ENCODE measurements at places on chromosomes 3 and 15.

- DNase-seq = no peak
Observed at GRCh38 chr3:188884299-188885043, 287.3 kb upstream of the TPRG1 start.

GRCh38 chr3:129016720-129017483 lies 15.8 kb downstream of the EFCC1 start:
- DNase-seq = no peak

- DNase-seq = no peak
Observed at GRCh38 chr3:123883111-123883510, 1.0 kb downstream of the MYLK start.

DNA sequence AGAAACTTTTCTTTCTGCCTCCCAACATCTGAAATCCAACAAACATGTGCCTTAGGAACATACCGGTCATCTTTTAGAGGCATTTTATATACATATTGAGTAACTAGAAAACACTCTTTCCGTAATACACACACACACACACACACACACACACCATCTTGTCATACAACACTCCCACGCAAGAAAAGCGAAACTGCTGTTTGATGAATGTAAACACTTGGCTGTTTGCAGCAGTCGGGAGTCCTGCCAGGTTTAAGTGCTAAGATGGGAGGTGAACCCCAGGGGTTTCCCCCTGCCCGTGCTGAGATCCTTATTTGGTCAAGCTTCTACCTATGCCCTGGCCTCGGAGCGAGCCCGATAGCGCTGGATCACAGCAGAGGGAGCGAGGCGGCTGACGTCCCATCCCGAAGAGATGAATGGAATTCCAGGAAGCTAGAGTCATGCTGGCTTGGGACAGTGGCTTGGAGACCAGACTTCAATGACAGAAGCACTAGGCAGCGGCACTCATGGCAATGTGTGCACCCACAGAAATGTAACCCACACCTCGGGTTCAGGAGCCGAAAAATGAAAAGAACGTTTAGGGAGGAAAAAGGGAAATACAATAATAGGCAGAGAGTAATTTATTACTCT lies 1.3 kb upstream of the THBS1 start:
- peak; percentile 70 for DNase-seq

- DNase-seq = peak; percentile 77
Observed at GRCh38 chr15:64809649-64810496, 15.6 kb downstream of the PIF1 start.

DNA sequence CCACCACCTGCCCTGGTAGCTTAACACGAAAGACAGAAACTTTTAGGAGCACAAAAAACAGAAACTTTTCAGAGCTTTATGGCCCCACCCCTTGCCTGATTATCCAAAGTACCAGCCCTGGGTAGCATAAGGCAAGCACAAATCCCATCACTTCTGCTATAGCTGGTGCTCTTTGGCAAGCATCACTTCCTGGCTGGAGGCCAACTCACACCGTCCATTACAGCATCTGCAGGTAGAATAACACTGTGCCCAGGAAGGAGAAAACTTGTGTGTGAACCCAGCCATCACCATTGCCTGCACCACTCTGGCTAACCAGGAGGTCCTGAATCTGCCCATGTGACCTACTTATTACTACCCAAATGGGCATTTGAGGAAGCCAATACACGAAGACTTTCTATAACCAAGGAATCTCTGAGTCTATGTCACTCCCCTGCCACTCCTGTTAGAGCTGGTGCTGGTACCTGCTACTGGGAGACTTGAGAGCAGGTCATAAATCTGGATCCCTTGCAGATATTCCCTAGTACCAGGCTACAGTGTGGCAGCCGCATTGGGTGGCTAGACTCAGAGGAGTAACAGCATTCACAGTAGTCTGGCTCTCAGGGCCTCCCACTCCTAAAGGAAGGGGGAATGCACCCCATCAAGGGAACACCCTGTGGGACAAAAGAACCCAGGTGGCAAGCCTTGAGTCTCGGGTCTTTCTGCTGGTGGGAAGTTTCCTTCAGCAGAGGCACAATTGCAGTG lies 73.3 kb upstream of the AKAP13 start:
- no peak for DNase-seq

DNA sequence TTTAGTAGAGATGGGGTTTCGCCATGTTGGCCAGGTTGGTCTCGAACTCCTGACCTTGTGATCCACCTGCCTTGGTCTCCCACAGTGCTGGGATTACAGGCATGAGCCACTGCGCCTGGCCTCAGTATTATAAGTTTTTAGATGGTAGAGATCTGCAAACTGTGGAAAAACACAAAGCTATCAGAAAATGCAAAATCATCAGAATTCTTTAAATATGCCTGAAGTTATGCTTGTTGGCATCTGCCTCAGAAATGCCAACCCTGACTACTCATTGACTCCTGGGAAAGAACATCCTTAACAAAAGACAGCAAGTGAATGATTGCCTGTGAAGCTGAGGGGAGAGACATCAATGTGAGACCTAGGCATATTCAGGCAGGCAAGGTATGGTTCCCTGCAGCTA lies 94.3 kb upstream of the MB21D2 start:
- DNase-seq = no peak

GRCh38 chr3:29447946-29448627 lies 167.2 kb downstream of the RBMS3 start:
- no peak for DNase-seq

DNA sequence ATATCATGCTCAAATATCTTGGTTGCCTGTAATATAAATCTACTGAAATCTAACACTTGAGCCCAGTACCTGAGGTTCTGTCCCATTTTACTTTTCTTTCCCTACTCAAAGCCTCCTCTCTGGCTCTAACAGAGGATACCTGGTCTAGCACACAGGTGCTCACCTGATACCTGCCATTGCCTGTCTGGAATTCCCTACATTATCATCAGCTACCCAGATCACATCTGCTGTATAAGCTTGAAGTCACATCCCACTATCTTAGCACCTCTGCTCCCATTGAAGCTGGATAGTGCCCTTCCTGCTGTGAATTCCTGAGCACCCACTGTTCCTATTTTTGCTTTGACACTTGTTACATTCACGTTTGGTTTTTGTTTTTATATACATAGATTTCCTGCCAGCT lies 30.5 kb downstream of the GYG1 start:
- no peak for DNase-seq

GRCh38 chr15:89361451-89362202 lies 27.0 kb upstream of the POLG start:
- peak; percentile 63 for DNase-seq

- no peak for DNase-seq
Observed at GRCh38 chr15:57819646-57820045, 113.1 kb downstream of the POLR2M start.

- no peak for DNase-seq
Observed at GRCh38 chr3:111750278-111750884, 108.7 kb upstream of the PHLDB2 start.

DNA sequence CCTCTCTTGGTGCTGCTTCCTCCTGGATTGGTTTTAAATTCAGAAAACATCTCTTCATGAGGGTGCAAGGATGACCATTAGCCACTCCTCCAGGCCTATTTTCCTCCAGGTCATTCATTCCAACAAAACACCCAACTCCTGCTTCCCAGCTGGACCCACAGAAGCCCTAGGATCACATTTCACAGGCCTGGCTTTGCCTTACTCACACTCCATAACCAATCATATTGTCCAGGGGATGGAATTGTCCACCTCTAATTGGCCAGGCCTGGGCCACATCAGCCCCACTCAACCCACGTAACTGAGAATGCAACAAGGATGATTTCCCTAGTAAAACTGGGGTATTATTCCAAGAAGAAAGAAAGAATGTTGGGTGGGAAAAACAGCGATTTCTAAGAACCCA lies 616.7 kb upstream of the SUCLG2 start:
- no peak for DNase-seq

DNA sequence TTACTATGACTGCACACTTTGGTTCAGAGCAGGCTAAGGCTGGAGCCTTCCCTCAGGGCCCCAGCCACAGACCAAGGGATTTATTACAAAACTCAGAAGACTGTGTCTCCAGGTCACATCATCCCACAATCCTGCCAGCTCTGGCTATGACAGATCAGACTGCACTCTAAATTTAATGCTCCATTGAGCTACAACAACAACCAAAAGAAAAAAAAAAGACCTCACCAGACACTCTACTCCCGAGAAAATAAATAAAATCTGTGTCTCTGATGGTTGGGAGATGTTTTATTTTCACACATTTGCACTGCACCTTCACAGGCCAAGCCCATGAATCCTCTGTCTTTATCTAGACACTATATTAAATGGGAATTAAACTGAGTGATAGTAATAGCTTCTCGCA lies 50.8 kb upstream of the CTNNB1 start:
- no peak for DNase-seq

GRCh38 chr15:45105586-45105985 lies 8.4 kb downstream of the DUOX2 start:
- DNase-seq = no peak
